ENCODE measurements at places on chromosomes 13 and 19.

GRCh38 chr13:49356223-49356622, 87.6 kb downstream of the CAB39L start:
- no peak for DNase-seq

DNA sequence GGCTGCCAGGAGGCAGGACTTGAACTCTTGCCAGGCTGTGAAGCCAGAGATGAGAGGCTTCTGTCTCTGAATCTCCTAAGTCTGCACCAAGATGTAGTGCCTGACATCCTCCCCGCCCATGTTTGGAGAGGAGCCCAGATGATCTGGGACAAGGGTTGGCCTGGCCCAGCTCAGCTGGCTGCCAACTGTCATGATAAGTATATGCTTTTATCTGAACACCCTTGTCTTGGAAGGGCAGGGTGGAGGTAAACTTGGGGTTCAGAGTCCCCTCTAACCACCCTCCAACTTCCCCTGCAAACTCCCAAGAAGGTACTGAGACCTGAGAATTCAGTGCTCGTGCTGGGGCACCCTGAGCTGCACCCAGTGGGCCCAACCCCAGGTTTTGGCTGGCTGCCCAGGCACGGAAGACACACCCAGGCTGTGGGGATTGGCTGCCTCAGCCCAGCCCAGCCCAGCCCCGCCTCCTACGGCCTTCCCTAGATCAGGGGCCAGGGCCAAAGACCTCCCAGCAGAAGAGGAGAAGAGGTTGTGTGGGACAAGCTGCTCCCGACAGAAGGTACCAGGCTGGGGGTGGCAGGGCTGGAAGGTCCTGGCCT, at the start of gene CYP4F12:
TSS of gene CYP4F12 (plus strand) at position 508 of the 596 bp plus-strand sequence. CDS start 443 bp downstream, outside the sequence.
- DNase-seq, result no peak

DNA sequence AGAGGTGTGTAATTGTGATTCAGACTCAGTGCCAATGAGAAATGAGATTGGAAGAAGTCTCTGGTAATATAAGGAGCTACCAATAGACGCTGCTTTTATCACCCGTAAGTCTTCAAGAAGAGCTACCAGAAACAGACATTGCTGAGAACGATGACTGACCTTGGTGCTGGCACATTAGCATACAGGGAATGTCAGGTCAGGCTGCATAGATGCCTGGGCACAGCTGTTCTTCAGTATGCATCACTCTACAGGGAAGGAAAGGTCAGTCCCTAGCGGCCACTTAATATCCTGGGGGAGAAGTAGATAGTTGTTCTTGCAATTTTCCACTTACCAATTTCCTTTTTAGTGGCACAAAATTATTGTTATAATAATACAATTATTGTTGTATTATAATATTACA, 380.4 kb downstream of the PCDH9 start:
- DNase-seq, result no peak

DNA sequence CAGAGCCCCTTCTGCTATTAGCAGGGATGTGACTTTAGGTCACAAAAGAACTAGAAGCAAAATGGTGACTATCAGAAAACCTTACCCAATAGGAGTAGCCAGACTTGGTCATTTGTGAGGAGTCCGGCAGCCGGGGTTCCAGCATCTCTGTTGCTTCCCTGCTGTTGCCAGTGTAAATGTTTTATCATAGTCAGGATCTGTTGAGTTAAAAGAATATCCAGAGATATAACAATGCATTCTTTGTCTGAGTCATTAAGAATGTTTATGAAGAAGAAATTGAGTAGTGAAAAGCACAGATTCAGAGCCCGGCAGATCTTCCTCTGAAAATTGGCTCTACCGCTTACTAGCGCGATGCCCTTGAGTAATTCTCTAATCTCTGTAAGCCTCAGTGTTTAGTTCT, 84.2 kb downstream of the COL4A2 start:
- DNase-seq, result no peak

DNA sequence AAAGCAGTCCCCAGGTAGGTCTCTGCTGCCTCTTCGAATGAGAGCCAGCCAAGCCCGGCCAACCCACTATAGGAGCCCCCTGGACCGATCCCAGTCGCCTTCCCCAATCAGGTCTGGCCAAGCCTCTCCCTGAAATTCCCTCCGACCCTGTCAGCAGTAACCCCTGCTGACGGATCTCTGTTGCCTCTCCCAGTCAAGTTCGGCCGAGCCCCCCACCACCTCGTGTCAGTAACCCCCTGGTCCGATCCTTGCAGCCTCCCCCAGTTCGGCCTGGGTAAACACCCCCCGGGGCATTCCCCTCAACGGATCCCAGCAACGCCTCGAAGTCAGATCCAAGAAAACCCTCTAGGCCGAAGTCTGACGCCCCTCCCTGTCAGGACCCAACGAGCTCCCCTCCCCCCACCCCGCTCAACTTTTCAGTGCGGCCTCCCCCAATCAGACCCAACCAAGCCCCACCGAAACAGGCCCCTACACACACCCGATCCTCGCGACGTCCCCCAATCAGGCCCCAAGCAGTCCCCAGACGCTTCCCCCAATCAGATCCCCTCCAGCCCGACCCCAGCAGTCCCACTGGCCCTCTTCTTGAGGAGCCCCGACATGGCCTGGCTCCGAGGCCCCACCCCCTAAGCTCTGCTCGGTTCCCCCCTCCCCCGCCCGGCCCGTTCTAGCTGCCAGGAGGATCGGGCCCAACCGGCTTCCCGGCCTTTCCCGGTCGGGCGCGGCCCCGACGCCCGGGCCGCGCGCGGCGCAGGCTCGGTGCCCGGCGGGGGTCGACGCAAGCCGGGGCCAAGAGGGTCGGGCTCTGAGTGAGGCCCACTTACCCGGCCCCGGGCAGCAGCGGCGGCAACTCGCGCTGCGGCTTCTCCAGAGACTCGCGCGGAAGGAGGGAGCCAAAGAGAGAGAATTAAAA, 1.8 kb downstream of the TNPO2 start:
- no peak for DNase-seq

GRCh38 chr13:36897054-36897616, 22.9 kb downstream of the SMAD9 start:
- DNase-seq, result no peak

- no peak for DNase-seq
These were observed 120.7 kb upstream of the OBI1 start for GRCh38 chr13:78779608-78780007.

DNA sequence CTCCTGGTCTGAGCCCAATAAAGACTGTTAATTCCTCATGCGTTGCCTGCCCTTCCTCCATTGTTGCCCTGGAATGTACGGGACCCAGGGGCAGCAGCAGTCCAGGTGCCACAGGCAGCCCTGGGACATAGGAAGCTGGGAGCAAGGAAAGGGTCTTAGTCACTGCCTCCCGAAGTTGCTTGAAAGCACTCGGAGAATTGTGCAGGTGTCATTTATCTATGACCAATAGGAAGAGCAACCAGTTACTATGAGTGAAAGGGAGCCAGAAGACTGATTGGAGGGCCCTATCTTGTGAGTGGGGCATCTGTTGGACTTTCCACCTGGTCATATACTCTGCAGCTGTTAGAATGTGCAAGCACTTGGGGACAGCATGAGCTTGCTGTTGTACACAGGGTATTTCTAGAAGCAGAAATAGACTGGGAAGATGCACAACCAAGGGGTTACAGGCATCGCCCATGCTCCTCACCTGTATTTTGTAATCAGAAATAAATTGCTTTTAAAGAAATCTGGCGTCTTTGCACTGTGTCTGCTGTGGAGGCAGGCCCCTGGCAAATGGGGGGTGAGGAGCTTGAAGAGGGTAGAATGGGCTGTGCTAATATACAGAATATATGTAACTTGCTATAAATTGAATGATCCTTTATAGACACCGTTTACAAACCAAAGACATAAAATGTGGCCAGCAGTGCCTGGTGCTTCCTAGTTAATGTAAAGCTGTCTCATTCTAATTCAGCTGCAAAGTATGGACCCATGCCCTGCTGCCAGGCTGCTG, 4.2 kb upstream of the RPS11 start:
- DNase-seq, result no peak

GRCh38 chr19:30420881-30421280, 48.7 kb downstream of the ZNF536 start:
- no peak for DNase-seq

GRCh38 chr13:72782717-72783116, 784 bp downstream of the PIBF1 start:
- no peak for DNase-seq

DNA sequence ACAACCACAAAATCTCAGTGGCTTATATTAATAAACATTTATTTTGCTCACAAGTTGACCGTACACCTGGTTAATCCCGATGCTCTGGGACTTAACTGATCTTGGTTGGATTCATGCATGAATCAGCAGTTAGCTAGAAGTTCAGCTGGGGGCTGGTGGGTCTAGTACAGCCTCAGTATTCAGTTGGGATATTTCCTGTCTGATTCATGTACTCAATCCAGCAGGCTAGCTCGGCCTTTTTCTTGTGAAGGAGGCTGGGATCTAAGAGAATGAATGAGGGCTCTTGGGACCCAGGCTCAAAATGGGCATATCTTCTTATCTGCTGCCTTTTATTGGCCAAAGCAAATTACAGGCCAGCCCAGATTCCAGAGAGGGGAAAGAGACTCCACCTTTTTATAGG, 178.8 kb downstream of the KCTD12 start:
- no peak for DNase-seq

- no peak for DNase-seq
These were observed 130.9 kb downstream of the DPF1 start for GRCh38 chr19:38093154-38093553.

DNA sequence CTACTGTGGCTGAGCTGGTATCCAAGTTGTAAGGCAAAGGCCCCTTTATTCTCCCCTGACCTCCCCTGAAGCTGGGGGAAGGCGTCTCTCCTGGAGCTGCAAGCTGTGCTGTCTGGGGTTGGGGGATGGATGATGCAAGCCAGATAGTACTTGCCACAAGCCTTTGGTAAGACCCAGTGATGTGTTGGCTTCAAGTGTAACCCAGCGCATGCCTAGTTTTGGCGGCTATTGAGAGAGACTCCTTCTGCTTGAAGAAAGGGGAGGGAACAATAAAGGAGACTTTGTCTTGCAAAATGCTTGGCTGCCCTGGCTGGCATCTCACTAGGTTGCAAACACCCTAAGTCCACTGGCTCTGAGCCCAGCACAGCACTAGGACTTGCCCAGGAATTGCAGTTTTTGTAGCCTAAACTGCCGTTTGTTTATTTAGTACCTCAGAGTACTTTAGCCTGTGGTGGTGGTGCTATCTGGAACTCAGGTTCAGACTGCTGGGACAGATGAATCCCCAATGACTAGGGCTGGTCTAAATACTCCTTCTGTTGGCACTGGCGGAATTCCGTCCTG, 108.2 kb downstream of the TNFSF13B start:
- DNase-seq, result no peak

DNA sequence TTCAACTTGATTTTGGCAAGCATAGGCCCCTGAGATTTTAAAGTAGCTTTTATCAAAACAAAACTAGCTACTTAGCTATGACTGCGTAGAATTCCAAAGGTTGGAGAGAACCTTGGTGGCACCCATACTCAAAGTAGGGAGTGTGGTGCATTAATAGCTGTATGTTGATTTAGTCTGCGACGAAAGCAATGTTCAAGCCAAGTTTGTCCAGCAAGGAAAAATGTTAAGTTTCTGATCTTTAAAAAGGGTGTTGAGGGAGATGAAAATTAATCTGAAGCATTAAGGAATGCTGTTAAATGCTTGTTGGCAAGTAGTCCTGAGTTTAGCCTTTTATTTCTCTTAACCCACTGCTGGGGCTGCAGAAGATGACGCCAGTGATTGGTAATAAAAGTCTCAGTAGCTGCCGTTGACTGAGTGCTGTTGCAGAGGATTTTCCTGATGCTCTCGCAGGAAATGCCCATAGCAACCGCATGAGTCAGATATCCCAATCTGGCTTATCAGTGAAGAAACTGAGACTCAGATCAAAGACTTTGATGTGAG, 75.9 kb upstream of the RNF113B start:
- no peak for DNase-seq

DNA sequence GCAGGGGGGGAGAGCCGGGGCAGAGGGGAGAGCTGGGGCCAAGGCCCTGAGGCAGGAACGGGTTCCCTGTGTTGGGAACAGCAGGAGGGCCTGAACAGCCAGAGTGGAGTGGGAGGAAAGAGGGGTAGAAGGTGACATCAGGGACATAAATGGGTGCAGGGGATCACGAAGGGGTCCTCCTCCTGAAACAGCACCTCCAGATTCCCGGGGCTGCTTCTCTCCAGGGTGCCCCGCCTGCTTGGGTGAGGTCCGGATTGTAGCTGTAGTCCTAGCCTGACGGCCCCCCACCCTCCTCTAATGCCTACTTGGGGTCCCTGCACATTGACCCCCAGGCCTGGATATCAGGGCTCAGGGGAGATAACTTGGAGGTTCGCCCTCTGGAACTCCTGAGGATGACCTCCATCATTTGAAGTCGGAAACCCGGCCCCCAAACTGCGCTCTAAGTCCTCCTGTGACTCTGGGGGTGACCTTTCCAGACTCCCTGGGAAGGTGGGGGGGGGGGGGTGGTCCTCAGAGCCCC, 473 bp upstream of the SCN1B start:
- DNase-seq, result no peak

Measured in thoracic aorta (tissue), 2 donors.